Lung microvascular endothelial cell (primary cell): ENCODE measurements at places on chromosomes 3 and 15. TPM values are rescaled to one million over a fixed set of nuclear protein-coding genes. Genes with fewer than 3 reads are reported as not detected.
A peak's percentile ranks its signal among the peaks of the same experiment; 100 is the strongest.

DNA sequence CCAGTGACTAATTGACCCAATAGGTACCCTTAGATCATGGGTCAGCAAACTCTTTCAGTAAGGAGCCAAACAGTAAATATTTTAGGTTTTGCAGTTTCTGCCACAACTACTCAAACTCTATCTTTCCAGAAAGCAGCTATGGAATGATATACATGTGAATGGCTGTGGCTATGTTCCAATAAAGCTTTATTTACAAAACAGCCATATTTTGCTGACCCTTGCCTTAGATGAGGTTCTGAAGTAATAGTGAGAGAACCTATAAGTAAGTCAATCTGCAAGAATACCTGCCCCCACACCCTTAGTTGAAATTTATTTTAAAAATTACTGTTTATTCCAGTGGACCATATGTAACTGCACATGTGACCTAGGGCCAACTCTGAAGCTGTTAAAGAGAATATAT is 134.0 kb downstream of the CMSS1 start:
- DNase-seq, result no peak

XCR1 gene
- total RNA-seq, result not detected in 2 replicates

DNA sequence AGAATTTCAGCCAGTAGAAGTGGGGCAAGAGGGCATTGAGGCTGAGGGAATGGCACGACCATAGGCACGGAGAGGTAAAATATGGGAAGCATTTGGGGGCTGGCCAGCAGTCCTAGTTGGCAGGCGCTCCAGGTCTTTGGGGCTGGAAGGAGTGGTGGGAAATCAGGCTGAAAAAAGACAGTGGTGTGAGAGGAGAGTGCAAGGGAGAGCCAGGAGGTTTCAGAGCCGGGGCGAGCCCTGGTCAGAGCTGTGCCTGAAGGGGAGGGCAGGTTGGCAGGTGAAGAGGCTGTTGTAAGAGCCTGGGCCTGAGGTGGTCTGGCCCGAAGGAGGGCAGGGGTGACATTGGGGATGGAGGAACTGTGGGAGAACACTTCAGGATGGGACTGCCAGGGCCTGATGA is 1.6 kb upstream of the IDH3A start:
- no peak for DNase-seq

CFAP20DC gene
- total RNA-seq, result 0.40 and 0.65 TPM in 2 replicates

DNA sequence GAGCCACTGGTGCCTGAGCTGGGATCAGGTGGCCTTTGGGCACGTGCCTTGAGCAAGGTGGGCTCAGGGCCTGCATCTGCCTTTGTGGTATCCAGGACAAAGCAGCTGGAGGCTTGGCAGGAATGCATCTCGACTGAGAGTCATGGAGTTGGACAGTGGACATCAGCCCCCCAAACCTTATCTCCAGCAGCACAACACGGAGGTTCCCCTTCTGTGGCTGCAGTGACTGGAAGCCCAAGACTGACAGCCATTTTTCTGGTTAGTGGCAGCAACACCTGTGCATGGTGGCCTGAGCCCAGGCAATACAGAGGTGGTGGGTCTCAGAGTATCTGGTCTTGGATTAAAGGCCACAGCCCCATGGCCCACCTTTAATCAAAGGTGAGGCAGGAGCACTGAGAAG is 27.8 kb upstream of the TSEN2 start:
- no peak for DNase-seq

GRCh38 chr3:137471558-137472204 is 292.4 kb upstream of the SOX14 start:
- DNase-seq, result no peak

- DNase-seq, result no peak
Observed at GRCh38 chr3:147038481-147038880, 367.9 kb downstream of the ZIC4 start.

- peak; percentile 52 for DNase-seq
Observed at GRCh38 chr3:32412887-32413286, 21.2 kb downstream of the CMTM7 start.

DNA sequence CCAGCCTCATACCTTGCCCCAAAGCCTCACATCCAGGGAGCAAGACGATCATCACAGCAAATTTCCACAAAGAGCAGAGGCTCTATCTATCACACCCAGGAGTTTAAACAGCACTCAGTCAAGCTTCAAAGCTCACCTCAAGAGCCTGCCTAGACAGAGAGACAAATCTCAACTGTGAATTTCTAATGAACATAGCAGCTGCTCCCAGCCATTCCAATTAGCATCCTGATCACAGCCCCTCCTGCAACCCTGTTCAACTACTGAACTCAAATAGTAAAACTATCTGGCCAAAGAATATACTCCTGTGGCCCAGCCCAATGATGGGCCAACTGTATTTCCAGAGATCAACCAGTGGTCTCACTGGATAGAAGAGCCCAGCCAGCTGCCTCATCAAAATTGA is 269.8 kb downstream of the CTNNB1 start:
- no peak for DNase-seq

CAMP gene
- not detected in 2 replicates for total RNA-seq

GRCh38 chr3:149604125-149604875 is 53.5 kb downstream of the WWTR1 start:
- no peak for DNase-seq

SPINK8 gene
- not detected in 2 replicates for total RNA-seq

SH3BP5 gene
- total RNA-seq, result 42.3 and 43.4 TPM in 2 replicates

GDPGP1 gene
- total RNA-seq, result 6.3 and 8.7 TPM in 2 replicates

TTLL13 gene
- total RNA-seq, result under 0.01 TPM in 2 replicates

DNA sequence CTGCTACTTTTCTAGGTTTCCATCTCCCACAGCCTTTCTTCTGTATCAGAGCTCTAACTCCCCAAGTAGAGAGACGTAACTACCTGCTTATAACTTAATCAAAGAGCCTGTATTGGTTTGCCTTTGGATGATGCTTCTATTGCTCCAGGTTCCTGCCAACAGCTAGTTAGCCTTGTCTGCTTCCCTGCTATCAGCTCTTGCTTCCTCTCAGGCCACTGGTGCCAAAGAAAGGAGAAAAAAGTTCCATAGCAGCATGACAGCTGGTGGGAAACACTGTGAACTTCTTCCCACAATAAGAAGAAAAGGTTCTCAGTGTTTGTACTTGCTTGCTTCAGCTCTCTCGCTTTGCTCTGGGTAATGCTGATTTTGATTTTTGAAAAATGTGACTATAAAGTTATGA is 206.6 kb downstream of the GBE1 start:
- peak; percentile 24 for DNase-seq

- no peak for DNase-seq
Observed at GRCh38 chr3:194632226-194632808, 902 bp downstream of the TMEM44 start.

DNA sequence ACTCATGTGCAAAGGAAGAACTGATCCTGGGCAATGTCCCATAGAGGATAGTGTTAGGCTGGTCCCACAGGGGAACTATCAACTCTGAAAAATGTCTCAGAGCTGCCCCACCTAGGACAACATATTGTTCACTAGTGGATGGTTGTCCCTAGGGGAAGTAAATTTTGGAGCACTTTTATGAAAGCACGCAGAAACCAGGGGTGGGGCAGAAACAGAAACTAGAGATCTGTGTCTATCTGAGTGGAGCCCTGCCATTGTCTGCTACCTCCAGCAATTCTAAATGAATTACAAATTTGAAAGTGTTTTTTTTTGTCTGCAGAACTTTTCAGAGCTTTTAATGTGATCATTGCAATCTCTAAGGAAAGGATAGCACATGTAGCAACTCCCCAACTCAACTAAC is 357.1 kb upstream of the PROK2 start:
- no peak for DNase-seq

GRCh38 chr3:94862703-94863102 is 799.8 kb downstream of the NSUN3 start:
- peak; percentile 12 for DNase-seq

GSK3B gene
- 24.6 and 28.0 TPM in 2 replicates for total RNA-seq

- no peak for DNase-seq
Observed at GRCh38 chr15:32030795-32031194, 480 bp downstream of the CHRNA7 start.

GRCh38 chr3:102790747-102791325 is 356.0 kb downstream of the ZPLD1 start:
- DNase-seq, result no peak

DNA sequence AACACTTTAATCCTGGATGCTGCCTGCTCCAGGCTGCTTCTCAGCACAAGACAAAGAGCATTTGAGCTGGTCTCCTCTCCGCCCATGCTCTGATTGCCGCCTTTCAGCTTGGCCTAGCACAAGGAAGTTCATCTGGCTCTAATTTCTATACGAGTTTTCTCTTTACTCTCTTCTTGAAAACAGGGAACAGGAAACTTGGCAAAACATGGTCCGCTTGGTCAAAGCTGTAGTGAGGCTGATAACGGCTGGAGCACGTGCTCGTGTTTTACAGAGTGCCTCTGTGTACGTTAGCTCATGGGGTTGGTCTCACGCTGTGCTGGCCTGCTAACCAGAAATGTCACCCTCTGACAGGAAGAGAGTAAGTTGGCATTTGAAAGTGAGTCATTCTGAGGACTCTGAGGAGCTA is 19.2 kb downstream of the RARRES1 start:
- DNase-seq, result peak; percentile 85

GRCh38 chr3:196081002-196081833 is 672 bp downstream of the TFRC start:
- DNase-seq, result peak; percentile 34

DNA sequence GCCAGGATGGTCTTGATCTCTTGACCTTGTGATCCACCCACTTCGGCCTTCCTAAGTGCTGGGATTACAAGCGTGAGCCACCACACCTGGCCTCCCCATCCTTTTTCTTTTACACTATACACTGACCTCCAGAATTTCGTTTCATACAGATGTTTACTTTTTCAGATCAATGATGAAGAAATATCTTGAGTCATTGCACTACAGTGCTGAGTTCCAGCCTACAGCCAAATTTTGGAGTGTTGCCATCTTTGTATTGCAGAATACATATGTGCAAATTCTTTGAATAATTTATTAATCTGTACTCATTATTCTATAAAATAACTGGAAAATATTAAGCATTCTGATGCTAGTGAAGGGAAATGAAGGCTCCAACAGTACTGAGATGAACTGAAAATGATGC is 12.5 kb downstream of the ZPLD1 start:
- DNase-seq, result no peak

GRCh38 chr15:35444557-35445204 is 101.3 kb downstream of the DPH6 start:
- DNase-seq, result peak; percentile 71

GRCh38 chr15:93072011-93072410 is 17.0 kb downstream of the RGMA start:
- no peak for DNase-seq

- no peak for DNase-seq
Observed at GRCh38 chr3:183244219-183244618, 8.8 kb upstream of the B3GNT5 start.

DNA sequence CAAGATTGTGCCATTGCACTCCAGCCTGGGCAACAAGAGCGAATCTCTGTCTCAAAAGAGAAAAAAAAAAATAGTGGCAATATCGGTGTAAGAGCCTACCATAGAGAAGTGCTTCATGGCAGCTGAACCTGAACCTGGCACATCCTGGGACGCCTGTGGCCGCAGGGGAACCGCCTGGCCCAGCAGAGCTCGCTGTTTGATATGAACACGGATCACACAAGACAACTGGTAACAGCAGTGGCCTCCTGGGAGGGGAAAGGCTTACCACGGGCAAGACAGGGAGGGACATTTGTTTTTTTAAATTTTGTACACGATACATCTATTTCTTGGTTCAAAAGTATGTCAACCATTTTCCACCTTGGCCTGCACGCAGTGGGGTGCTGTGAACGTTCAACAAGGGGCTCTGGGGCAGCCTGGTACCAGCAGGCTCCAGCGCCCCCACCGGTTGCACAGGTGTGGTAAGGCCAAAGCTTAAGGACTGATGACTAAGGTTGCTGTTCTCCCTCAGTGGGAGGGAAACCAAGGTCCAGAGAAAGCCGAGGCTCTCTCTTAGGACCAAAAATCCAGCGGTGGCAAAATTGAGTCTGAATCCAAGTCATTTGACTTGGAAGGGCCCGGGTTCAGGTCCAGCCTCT is 21.7 kb upstream of the EPHB3 start:
- no peak for DNase-seq

POLQ gene
- 0.99 and 2.4 TPM in 2 replicates for total RNA-seq

GRCh38 chr15:45180648-45181436 is 6.9 kb downstream of the SHF start:
- no peak for DNase-seq

- no peak for DNase-seq
Observed at GRCh38 chr3:66495668-66496045, 5.2 kb downstream of the LRIG1 start.

DNA sequence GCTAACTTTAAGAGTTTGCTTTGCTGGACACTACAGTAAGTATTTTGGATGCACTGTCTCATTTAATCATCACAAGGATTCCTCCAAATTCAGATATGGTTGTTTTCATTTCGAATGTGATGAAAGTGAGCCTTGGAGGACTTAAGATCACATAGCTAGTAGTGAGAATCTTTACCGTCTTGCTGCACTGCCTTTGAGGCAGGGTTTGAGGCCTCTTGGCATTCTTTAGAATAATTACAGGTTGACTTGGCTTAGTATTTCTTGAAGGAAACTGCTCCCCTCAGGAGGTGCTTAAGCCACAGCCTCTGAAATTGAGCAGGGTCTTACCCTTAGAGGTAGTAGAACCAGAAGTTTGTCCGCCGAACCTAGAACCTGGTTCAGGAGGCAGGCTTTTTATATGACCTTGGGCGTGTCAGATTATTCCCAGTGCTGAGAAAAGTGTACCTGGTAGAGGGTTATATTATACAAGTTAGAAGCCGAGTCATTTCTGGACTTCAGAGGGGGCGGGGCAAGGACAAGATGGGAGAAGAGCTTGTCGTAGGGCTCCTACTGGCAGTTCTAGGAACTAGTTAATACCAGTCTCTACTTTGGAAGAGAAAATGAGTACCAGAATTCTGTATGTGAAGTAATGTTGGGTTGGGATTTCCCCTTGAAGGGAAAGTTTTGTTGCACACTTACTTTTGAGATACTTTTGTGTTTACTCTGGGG is 1.1 kb downstream of the TFG start:
- peak; percentile 79 for DNase-seq

- DNase-seq, result no peak
Observed at GRCh38 chr15:36406366-36406765, 173.1 kb upstream of the CDIN1 start.

KLHL40 gene
- total RNA-seq, result not detected in 2 replicates
